ENCODE measurements at places on chromosomes 1 and 21.

GRCh38 chr1:33434363-33434750 is 3.5 kb upstream of the PHC2 start:
- DNase-seq = no peak

DNA sequence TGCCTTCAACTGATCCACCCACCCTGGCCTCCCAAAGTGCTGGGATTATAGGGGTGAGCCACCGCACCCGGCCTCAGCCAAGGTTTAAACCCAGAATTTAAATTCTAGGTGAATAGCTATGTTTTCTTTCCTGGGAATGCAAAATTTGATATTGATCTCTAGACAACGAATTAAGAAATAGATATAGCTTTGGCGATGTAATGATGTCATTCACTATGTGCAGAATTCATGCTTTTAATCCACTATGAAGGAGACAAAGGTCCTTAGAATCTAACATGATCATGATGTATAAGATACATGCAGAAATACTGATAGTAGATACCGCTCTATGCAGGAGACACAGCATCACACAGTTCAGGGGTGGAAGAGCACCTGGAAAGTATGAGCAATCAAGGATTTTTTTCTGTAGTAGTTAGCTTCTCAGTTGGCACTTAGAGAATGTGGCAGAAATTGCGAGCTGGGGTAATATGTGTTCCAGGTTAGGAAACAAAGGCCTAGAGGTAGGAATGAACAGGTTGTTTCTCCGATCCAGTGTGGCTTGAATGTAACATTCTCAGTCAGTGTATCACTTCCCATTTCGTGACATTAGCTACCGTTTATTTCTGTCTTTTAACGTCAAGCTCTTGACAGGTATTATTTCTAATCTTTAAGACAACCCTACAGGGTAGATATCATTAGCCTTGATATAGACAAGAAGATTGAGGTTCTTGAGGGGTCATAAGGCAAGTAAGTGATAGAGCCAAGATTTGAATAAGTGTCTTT is 3.0 kb upstream of the CEP350 start:
- no peak for DNase-seq

- DNase-seq = no peak
These were observed 674 bp downstream of the PPFIA4 start for GRCh38 chr1:203026666-203027663.

GRCh38 chr1:59057796-59058195 is 239.1 kb upstream of the FGGY start:
- no peak for DNase-seq

GRCh38 chr1:8496473-8496872 is 178.6 kb downstream of the SLC45A1 start:
- no peak for DNase-seq

- DNase-seq = no peak
These were observed 74.7 kb downstream of the ARHGEF16 start for GRCh38 chr1:3529099-3529729.

GRCh38 chr1:25204797-25205480 is 27.4 kb downstream of the SYF2 start:
- no peak for DNase-seq

DNA sequence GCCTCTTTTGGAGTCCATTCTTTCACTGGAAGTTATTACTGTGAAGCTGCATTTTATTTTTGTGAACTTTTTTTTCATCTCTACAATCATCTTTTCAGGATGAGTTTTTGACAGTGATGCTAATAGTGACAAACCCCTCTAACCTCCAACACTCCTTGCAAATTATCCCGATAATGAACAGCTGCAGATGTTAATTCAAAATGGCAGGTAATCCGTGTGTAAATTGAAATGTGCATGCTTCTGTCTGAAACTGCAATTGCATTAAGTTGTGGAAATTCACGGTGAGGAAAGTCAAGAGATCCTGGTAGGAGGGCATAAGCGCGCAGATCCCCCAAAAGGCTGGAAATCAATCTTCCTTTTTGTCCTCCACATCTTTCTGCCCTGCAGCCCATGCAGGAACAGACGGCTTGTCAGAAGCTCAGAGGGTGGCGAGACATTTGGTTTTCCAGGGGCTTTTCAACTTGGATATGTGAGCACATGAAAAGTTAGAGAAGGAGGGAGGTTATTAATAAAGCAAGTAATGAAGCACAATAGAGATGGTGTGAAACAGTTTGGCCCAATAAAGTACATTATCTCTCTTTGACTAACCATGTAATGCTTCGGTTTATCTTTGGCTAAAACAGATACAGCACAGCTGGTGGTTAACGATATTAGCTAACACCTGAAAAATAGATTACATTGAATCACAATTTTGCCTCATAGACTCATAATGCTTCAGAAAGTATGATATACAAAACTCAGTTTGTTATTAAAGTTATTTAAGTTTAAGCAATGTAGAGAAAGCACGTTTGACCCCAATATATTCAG is 143.5 kb upstream of the COA6 start:
- no peak for DNase-seq

DNA sequence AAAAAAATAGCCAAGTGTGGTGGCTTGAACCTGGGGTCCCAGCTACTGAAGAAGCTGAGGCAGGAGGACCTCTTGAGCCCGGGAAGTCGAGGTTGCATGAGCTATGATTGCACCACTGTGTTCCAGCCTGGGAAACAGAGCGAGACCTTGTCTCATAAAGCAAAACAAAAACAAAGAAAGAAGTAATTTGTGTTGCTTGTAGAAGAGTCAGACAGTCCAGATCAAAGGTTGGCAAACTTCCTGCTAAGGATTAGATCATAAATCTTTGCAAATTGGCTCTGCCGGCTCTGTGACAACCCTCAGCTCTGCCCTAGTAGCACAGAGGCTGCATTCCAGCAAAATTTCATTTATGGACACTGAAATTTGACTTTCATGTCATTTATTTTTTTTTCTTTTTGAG is 19.0 kb upstream of the MFN2 start:
- no peak for DNase-seq

DNA sequence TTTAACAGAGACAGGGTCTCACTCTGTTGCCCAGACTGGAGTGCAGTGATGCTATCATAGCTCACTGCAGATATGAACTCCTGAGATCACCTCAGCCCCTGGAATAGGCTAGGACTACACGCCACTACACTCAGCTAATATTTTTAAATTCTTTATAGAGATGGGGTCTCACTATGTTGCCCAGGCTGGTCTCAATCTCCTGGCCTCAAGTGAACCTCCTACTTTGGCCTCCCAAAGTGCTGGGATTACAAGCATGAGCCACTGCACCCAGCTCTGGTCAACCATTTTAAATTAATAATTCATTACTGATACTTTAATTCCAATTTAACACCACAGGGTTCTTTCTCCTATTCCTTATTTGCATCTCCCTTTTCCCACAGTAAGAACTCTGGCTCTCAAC is 18.5 kb upstream of the EPS15 start:
- no peak for DNase-seq

DNA sequence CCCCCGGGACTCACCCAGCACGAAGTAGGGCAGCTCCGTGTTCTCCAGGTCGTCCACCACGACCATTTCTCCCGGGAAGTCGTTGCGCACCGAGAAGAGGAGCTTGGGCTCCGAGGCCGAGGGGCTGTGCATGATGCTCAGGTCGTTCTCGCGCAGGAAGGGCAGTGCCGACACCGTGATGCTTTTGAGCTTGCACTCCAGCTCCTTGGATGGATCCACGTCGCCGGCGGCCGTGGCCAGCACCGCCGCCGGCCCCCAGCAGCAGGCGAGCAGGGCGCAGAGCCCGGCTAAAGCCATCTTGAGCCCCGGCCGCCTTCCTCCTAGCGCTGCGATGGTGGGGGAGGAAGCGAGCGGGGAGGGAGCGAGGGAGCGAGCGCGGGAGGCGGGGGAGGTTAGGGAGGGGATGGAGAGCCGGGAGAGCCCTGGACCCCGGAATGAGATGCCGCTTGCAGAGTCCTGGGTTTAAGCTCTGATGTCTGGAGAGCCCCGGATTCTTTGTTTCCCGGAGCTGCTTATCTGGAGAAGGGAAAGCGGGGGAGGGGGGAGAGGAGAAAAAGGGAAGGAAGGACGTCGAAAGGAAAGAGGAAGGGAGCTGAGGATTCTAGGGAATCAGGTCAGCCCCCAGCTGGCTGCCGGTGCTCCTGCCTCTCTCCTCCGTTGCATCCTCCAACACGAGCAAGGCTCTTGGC is at the start of gene ASTN1:
Gene ASTN1 (minus strand): TSS at position 333 of the 689 bp plus-strand sequence. CDS start 36 bp downstream, at position 297.
- DNase-seq = no peak
